ENCODE measurements at places on chromosomes 12 and 14.

DNA sequence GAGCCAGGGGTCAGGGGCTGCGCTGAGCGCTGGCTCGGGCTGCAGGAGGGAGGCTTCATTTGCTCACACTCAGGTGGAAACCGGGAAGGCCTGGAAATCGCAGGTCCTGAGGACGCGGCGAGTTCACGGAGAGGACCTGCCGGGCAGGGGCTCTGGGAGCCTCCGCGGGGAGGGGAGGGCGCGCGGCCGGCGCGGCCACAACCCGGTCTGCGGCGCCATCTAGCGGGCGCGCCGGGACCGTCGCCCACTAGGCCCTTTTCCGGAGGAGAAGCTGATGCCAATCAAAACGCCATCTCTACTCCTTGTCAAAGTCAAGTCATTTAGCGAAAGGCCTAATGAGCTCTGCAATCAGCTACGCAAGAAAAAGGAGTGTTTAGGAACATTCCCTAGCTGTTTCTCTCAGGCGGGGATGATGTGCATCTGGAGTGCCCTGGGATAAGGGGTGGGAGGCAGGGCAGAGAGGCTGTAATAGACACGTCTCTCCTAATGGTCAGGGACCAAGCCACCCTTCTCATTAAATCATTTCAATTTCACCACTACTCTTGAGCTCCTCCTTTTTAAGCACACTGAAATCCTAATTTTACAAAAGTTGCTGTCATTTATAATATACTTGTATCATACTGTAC is 885.8 kb upstream of the TMEM132C start:
- peak; percentile 19 for DNase-seq

- no peak for DNase-seq
Measured at GRCh38 chr12:131510431-131510830, 200.5 kb upstream of the SFSWAP start.

DNA sequence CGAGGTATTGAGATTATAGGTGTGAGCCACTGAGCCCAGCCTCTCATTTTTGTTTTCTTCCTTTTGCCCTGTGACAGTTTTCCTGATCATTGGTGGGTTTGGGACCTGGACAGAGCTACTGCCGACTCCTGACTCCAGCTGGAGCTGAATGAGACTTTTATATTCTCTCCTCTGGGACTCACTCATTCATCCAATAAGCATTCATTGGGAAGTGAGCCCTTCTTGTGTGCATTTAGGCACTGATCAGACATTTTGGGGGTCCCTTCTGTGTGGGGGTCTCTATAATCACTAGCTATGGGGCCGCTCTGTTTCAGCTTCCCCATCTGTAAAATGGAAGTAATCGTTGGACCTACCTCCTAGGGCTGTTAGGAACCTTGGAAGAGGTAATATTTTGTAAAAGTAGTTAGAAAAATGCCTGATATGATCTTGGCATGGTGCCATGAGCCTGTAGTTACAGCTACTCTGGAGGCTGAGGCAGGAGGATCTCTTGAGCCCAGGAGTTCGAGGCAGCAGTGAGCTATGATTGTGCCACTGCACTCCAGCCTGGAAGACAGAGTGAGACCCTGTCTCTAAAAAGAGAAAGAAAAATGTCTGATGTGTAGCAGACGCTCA is 7.2 kb downstream of the SH2B3 start:
- no peak for DNase-seq

- DNase-seq, result no peak
Measured at GRCh38 chr14:103871596-103872480, 24.5 kb upstream of the PPP1R13B start.

GRCh38 chr12:47707355-47707754 is 1.5 kb upstream of the RPAP3 start:
- DNase-seq, result no peak

- no peak for DNase-seq
Measured at GRCh38 chr14:38960946-38961531, 142.0 kb downstream of the SEC23A start.

DNA sequence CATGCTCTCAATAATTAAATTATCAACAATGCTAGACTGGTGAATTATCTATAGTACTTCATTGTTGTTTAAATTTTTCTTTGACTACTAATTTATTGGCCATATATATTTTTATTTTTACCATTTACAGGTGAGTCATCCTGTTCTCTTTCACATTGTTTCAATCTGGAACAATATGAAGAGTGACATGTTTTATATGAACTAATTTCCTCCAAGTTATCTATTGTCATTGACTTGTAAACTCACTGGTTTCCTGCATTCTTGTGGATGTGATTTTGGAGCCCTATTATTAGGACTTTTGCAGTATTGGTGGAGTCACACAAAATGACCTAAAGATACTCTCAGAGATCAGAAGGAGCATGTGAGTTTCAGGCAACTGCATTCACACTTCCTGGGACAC is 297.7 kb downstream of the AEBP2 start:
- no peak for DNase-seq
